ENCODE measurements at places on chromosomes 1 and 21. TPM values are rescaled to one million over a fixed set of nuclear protein-coding genes. Genes with fewer than 3 reads are reported as not detected.

Gene FAM72D
- total RNA-seq, result 0.37 TPM

Gene SPTA1
- total RNA-seq, result 0.18 TPM

Gene ITLN2
- total RNA-seq, result not detected

Gene TSACC
- total RNA-seq, result not detected

All from smooth muscle cell of bladder (primary cell).